ENCODE measurements at places on chromosomes 12 and 14.
A peak's percentile ranks its signal among the peaks of the same experiment; 100 is the strongest.

- no peak for DNase-seq
Observed at GRCh38 chr14:62029569-62029924, 267.3 kb downstream of the SNAPC1 start.

GRCh38 chr12:4562034-4562657 lies at the start of gene DYRK4:
Gene DYRK4, plus strand, starts transcription at chr12:4562208. Its CDS starts 38 bp downstream, at chr12:4562246.
- no peak for DNase-seq

- no peak for DNase-seq
Observed at GRCh38 chr14:92710001-92710341, 38.5 kb downstream of the LGMN start.

- no peak for DNase-seq
Observed at GRCh38 chr12:65306366-65307168, 28.1 kb downstream of the MSRB3 start.

- no peak for DNase-seq
Observed at GRCh38 chr14:72023128-72024042, 91.2 kb downstream of the RGS6 start.

GRCh38 chr12:10069099-10069498 lies 29.7 kb downstream of the CLEC1A start:
- no peak for DNase-seq

- DNase-seq, result no peak
Observed at GRCh38 chr14:23371865-23372264, 744 bp upstream of the IL25 start.

- DNase-seq, result no peak
Observed at GRCh38 chr12:587132-588023, 75.9 kb downstream of the NINJ2 start.

GRCh38 chr12:18982226-18982949 lies 147.1 kb upstream of the PLEKHA5 start:
- DNase-seq, result no peak

GRCh38 chr12:52604859-52605258 lies 3.6 kb upstream of the KRT72 start:
- no peak for DNase-seq

DNA sequence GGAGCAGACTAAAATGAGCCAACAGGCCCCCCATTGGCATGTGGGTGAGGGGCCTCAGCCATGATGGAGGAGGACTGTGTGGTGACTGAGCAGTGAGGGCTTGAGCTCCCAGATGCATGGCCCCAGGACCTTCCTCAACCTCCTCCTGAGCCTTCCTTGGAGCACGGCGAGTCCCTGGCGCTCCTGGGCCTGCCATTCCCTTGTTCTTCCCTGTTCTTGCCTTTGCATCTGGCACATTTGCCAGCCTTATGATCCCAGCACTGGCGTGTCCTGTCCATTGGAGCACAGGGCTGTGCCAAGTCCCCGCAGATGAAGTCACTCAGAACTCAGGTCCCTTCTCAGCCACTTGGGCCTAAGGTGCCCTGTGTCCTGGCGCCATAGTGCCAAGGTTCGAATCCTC lies 40.3 kb upstream of the MEG3 start:
- DNase-seq, result no peak

DNA sequence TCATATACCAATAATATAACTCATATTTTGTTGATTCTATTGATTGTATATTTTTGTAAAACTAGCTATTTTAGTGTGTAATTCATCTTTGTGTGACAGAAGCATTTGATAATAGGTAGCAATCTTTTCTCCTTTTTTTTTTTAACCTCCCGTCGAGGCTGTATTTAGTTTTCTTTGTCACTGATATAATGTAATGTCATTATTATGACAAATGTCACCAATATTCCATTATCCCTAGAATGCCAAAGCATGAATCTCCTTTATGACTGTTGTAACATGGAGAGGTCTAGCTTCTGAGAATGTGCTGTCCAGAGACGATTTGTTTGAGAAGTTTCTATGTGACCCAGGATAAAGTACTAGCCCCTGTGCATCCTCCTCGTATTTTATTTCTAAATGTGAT lies 639.0 kb upstream of the ATXN7L3B start:
- DNase-seq, result no peak

DNA sequence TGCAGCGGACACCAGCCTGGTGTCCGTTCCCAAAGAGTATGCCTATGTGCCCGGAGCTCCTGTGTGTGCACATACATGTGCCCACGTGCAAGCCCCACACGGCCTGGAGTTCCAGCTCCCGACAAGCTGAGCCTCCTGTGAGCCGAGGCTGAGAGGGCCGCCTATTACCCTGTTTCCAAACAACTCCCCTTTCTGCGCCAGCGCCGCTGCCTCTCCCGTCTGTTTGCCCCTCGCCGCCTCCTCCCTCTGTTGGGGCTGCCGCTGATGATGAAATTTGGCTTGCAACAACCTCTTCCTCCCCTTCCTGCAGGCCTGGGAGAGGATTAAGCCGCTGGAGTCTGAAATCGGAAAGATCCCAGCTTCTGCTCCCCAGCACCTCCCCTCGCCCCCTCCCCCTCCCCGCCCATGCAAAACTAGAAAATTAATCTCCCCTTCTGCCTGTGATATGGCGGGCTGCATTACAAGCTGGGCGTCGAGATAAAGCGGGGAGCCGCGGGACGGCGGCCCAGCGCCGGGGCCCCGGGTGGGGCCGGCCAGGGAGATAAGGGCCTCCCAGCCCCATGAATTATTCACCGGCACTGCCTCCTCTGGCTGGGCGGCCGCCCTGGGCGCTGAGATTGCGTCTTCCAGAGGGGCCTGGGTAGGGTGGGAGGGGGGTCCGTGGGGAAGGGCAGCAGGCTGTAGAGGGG lies 6.8 kb upstream of the ASIC1 start:
- peak; percentile 66 for DNase-seq

DNA sequence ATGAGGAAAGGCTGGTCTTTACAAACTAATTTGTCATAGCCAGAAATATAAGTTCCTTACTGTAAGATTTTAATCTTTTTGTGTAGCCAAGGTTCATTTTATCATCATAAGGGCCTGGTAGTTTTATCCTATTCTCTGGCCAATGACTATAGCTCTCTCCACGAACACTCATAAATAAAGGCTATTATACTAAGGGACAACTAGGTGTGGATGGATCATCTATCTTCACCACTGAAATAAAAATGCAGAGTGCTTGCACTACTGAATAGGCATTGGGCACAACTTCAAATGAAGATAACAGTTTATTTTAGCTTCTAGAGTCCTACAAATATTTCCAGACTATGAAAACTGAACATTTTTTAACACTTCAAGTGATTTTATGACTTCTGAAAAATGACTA lies 698.6 kb downstream of the NOVA1 start:
- DNase-seq, result no peak

DNA sequence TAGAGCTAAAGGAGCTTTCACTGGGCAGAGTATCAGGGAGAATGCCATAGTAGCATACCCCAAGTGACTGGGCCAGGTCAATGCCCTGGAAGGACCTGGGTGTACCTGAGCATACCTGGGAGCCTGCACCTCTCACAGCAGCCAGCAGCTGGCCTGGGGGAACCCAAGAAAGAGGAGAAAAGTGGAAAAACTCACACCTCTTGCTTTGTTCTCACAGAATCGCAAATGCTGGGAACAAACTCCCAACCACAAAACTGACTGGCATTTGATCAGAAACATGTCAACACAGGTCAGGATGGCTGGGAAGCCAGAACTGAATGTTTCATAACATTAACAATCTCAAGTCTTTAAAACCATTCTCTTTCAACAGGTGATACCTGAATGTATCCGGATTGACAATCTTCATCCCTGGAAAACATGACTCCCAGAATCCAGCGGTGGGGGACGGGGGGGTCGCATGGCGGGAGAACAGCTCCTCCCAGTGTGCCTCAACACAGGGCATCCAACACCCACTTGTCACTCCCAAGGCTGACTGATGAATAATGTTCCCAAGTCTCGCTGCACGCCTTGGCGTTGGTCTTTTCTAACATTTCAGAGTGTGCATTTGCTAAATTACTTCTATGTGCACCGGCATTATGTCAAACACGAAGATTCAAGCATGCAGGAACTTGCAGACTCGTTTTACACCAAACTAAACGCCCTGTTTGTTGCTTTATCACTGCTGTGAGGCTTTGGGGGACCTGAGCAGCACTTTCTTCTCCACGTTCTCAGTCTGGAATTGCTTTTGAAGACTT lies 7.9 kb downstream of the FOXN3 start:
- no peak for DNase-seq

DNA sequence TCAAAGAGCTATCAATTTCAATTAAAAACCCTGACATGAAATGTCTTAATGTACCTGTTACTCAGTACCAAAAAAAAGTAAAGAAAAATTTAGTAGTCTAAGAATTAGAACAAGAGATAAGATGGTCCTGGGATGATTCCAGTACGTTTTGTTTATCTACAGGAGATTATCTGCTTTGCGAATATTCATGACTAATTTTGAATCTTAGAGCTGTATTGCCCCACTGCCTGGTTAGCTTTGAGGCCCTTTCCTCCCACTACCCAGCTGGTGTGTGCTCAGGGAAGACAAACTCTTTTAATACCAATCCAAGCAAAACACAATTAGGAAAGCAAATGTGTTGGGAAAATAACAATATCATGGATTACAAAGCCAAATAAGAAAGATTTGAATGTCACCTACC lies 263.5 kb downstream of the FOXG1 start:
- no peak for DNase-seq

- DNase-seq, result no peak
Observed at GRCh38 chr12:108734200-108734906, 3.0 kb upstream of the CORO1C start.

DNA sequence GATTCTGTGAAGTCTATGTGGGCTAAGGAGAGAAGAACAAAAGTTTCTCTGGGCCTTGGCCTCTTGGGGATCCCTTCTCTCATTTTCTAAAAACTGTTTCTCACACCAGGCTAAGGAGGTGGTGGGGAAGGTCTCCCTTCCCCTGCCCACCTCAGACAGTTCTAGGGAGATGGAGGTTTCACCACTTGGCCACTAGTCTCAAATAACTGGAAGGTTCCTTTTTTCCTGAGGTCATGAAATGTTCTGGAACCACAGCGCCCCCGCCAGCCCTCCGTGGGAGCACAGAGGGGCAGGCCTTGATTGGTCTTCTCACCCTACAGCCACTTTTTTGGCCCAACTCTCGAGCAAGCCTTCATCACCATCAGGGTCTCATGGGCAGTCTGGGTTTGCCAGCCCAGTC lies 12.6 kb downstream of the C12orf43 start:
- DNase-seq, result no peak

- peak; percentile 10 for DNase-seq
Observed at GRCh38 chr12:102811110-102811737, 105.8 kb downstream of the PAH start.

GRCh38 chr14:46048127-46048526 lies 603.5 kb downstream of the RPL10L start:
- no peak for DNase-seq

- DNase-seq, result no peak
Observed at GRCh38 chr14:87170179-87170578, 822.8 kb downstream of the GALC start.

All from NCI-H2171 (cell line).